ENCODE measurements at places on chromosomes 3 and 15.

DNA sequence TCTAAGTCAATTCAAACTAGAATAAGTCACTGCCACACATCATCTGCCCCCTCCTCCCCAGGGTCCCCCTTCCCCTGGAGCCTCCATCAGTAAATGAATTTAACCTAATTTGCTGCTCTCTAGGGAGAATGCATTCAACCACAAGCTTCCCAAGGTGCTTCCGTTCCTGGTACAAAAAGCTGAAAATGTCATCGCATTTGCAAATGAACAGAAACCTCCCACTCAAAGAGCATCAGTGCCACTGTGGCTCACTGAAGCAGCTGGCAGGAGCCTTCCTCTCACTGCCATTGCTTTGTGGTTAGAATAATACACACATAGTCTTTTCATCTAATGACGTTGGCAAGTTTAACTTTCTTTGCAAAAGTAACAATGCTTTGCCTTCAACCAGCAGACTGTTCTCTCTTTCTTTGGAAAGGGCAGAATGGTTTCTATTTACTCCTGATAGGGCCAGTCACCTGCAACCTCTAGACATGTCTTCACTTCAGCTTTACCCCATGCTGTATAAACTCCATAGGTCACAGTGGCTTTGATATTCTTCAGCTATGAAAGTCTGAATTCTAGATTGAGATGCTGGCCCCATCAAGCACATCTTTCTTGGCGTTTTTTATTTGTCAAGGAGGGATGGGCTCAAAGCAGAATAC lies 238.1 kb downstream of the CPNE4 start:
- DNase-seq, result no peak

DNA sequence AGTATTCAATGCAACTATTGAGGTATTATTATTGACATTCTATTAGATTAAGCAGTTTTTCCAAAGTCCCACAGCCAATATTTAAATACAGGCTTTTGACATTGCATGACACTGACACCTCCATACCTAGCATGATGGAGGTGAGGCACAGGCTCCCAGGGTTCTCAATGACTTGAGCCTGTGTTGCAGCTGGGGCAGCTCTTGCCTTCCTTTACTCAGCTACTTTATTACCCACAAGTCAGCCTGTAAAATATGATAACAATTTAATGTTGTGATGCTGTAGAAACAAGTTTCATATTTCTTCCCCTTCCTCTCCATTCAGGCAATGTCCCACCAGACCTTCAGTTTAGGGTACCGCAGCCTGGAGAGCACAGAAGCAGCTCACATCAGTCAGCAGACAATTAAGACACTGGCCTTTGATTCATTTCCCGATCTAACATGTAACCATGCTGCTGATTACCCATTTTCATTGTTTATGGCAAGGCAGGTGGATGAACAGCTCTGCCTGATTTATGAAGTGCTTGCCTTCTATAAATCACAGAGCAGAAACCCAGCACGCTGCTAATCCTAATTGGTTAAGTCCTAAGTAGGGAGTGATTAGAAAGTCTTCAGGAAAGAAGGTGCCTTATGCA lies 826.1 kb downstream of the AGBL1 start:
- DNase-seq, result no peak

- no peak for DNase-seq
These were observed 232.9 kb upstream of the RGMA start for GRCh38 chr15:93321881-93322282.

GRCh38 chr15:81516012-81516411 lies 142.0 kb upstream of the TMC3 start:
- DNase-seq, result no peak

GRCh38 chr3:58528629-58529028 lies 8.4 kb downstream of the ACOX2 start:
- DNase-seq, result no peak

GRCh38 chr3:23399221-23399620 lies 196.1 kb downstream of the UBE2E2 start:
- DNase-seq, result no peak

DNA sequence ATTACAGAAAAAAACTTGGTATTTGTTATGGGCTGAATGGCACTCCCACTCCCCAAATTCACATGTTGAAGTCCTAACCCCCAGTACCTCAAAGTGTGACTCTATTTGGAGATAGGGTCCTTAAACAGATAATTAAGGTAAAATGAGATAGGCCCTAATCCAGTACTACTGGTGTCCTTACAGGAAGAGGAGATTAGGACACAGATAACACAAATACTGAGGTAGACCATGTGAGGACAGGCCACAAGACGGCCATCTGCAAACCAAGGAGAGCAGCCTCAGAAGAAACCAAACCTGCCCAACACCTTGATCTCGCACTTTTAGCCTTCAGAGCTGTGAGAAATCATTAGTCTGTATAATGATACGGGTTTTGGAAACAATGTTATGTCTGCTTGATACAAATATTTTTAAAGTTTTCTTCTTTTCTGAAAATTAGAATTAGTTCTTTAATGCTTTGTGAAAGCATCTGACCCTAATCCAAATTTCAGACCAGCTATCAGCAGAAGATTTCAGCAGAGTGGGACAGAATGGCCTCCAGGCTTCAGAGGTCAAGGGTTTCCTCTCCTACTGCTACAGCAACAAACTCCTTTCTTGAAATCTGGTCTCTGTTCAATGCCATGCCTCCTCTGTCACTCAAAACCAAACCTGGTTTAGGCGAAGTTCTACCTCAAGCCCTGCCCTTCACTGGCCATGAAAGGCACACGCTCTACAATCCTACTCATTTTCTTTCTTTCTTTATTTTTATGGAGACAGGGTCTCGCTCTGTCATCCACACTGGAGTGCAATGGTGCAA lies 22.0 kb upstream of the HDC start:
- no peak for DNase-seq

- DNase-seq, result no peak
These were observed 367.4 kb downstream of the GAP43 start for GRCh38 chr3:115990669-115991068.

DNA sequence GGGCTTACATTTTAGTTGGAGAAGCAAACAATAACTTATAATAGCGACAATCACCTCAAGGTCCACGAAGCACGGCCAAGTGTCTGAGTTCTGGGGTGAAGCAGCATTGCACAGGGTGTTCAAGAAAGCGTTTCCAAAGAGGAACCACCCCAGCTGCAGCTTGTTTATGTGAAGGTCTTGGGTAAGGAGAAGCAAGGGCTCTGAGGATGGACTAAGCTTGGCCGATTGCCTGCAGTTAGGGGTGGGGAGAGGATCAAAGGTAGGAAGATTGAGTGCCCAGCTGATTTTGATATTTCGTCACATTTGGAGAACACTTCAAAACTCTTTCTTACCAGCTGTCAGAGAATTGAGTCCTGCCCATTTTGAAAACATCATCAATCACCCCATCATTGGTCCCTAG lies 321.6 kb upstream of the DNAJC19 start:
- DNase-seq, result no peak

DNA sequence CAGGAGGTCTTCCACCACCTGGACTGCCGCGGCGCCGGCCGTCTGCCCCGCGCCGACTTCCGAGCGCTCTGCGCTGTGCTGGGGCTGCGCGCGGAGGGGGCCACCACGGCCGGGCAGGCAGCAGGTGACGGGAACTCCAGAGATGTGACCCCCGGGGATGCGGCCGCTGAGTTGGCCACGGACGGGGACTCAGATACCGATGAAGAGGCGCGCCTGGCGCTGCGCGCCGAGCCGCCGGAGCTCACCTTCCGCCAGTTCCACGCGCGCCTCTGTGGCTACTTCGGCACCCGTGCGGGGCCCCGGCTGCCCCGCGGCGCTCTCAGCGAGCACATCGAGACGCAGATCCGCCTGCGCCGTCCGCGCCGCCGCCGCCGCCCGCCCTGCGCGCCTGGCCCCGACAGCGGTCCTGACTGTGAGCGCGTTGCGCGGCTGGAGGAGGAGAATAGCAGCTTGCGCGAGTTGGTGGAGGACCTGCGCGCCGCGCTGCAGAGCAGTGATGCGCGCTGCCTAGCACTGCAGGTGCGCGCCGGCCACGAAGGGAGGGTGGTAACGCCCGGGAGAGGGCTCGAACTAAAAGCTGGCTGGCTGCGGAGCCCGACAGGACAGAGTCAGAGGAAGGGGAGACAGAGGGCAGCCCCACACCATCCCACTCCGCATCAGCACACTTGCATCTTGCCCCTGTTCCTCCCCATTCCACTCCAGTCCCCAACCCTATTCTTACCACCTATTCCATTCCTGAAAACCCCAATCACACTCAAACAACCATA lies 885 bp downstream of the EFCC1 start:
- no peak for DNase-seq

DNA sequence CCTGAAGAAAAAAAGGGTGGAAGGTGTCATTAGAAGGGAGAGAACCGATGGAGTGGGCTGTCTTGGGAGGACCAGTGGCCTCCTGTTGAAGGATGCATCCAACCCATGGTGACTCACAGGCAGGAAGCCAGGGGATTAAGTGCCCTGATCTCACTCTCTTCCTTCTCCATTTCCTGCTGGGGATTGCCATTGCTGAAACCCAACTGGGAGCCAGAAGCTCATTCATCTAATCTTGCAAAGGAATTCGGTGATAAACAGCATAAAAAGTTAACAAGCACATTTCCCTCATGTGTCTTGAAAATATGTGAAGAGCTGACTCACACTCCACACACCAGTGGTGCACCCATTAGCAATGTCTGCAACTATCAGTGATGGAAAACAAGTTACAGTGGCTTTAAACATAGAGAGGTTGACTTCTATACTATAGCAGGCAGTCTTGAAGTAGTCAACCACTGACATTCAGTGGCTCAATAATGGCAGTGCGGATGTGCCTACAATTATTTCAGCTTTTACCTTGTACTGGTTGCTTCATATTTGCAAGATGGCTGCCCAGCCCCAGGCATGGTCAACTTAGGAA lies 12.8 kb upstream of the CSRNP1 start:
- DNase-seq, result no peak

GRCh38 chr3:186095561-186096081 lies 13.3 kb downstream of the ETV5 start:
- no peak for DNase-seq

GRCh38 chr15:46921891-46922290 lies 795.4 kb upstream of the SEMA6D start:
- DNase-seq, result no peak

- DNase-seq, result no peak
These were observed 35.6 kb downstream of the MED12L start for GRCh38 chr3:151121016-151121415.

- DNase-seq, result no peak
These were observed 16.5 kb downstream of the BCHE start for GRCh38 chr3:165820671-165821123.

GRCh38 chr15:90389513-90389912 lies 1.5 kb downstream of the IQGAP1 start:
- DNase-seq, result no peak

DNA sequence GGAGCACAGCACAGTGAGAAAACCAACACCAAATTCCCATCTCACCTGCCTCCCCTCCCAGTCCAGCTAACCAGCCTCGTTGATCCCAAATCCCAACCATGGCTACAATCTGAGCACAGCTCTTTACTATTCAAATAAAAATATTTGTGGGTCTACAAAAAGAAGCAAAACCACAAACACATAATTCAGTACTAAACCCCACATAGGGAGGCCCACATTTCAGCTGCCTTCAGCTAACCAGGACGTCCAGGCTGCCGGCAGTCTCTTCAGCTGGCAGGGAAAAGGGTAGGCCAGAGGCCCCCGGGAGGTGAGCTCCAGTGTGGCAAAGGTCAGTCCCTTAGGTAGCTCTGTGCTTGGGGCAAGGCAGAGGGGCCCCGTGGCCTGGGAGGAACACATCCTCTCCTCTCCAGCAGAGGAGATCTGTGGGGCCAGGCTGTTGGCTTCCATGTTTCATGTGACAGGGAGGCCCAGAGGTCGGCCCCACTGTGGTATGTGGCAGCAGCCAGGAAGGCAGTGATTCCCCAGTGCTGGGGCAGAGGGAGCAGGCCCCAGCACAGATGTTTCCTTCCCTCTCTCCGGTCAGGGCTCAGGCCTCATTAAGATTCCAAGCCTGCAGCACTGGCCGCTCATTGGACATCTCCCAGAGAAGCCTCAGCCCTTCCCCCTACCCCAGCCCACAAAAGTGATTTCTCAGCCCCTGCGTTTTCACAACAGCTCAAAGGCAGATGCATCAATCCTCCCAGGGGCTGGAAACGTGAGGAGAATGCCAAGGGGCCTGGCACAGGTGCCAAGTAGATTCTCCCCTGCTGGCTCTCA lies 381.4 kb downstream of the NTRK3 start:
- peak; percentile 17 for DNase-seq

- DNase-seq, result no peak
These were observed 702 bp upstream of the CSNK1G1 start for GRCh38 chr15:64356710-64357040.

- no peak for DNase-seq
These were observed 15.1 kb downstream of the EHD4 start for GRCh38 chr15:41957021-41957897.

- no peak for DNase-seq
These were observed 53.8 kb downstream of the SAMMSON start for GRCh38 chr3:70053293-70053692.

- DNase-seq, result no peak
These were observed 413.9 kb upstream of the MDFIC2 start for GRCh38 chr3:70726096-70726938.

GRCh38 chr3:172711454-172711795 lies 558 bp upstream of the NCEH1 start:
- DNase-seq, result no peak

GRCh38 chr3:64617610-64618009 lies 70.2 kb downstream of the ADAMTS9 start:
- no peak for DNase-seq

GRCh38 chr3:80770106-80771074 lies 991.1 kb downstream of the GBE1 start:
- peak; percentile 44 for DNase-seq

DNA sequence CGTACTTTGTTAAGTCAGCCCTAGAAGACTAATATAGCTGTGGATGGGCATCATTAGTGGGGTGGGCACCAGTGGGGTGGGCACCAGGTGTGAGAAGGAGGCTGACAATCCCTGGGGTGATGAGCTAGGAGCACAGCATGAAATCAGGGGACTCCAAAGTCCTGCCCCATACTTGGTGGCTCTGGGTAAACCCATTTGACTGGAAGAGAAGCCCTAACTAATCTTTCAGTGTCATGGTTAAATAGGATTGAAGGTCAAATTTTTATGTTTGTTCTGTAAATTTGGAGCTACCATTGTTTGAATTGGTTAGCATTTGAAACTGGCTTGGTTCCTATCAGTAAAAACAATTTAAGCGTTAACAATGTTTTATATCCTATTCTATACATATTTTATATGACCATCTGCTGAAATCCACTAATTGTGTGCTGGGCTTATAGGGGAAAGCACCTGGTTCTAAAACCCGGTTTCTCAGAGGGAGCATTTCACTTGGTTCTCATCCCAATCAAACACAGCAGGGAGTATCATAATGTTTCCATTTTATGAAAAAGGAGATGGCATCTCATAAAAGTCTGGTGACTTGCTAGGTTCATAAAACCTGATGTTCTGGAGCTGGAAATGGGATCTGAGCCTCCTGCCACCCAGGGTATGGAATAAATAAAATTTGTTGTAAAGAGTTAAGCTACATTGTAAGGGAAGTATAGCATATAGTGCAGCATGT lies 87.7 kb upstream of the HACD2 start:
- DNase-seq, result no peak

DNA sequence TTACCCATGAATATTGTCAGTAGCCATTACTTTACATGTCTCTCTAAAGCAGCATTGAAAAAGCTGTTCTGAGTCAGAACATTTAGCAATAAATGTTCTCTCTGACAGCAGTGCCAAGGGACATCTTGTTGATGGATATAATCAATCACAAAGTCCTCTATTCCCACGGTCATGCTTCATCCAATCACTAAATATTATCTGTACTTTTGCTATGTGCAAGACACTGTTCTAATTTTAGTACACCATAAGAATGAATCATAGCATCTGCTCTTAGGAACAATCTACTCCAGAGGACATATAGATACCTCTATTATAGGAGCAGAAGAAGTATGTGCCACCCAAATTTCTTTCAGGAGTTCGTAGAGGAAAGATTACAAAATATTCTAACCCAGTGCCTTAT lies 142.5 kb upstream of the MBNL1 start:
- no peak for DNase-seq

Measured in posterior cingulate gyrus (tissue), 11 donors.